ENCODE measurements at places on chromosomes 16 and 17.

- DNase-seq: no peak
These were observed 144.4 kb downstream of the ZNF18 start for GRCh38 chr17:11852912-11853311.

GRCh38 chr16:84270071-84270470, 24.6 kb upstream of the WFDC1 start:
- no peak for DNase-seq

DNA sequence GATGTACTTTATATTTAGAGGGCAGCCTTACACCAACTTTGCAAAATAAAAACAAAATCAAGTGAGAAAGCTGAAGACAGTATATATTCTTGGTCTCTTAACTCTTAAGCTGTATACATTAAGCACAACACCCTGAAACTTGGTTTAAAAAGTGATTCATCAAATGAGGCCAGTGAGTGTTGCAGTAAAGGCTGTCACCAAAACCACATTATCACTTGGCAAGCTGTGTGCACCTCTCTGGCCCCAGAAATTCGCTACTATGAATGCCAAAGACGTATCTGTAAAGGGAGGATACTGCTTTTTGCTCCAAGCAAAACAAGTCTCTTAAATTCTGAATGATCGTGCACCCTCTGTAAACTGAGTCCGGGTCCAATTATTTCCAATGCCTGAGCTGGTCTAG, 163.9 kb downstream of the ZFHX3 start:
- DNase-seq: no peak

GRCh38 chr17:73142872-73143381, 21.9 kb upstream of the SSTR2 start:
- no peak for DNase-seq

GRCh38 chr16:49849037-49849753, 6.7 kb downstream of the ZNF423 start:
- DNase-seq: no peak

DNA sequence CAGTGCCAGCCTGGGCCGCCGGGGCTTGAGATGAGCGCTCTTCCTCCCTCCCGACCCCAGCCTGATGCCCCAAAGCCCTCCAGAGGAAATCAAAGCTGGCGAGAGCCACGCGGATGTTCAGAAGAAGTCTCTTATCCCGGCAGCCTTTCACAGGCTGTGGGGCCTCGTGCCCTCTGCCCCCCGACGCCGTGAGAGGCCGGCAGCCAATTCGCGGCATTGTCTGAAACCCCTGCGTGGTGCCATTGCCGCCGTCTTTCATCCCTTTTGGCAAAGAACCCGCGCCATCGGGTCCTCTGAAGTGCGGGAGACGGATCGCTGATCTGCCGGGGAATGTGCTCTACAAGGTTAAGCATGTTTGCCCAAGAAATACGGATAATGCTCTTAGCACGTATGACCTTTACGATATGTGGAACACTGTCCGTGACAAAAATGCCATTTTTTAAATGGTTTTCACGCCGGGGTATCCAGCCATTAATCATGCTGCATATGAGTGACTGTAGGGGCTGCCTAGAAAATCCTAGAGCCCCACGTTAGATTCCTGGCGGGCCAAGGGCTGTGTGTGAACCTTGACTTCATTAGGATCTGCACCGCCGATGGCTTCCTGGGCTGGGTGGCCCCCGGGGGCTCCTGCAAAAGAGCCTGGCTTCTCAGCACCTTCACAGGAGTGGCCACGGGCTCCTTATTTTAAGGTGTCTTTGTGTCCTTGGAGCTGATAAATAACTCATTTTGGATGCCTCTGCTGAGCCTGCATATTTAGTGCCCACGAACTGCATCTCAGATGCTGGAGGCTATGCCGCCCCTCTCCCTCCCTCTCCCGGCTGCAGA, 165.1 kb upstream of the TNRC6C start:
- no peak for DNase-seq

- no peak for DNase-seq
These were observed 102.2 kb downstream of the TRIM37 start for GRCh38 chr17:59004338-59005111.

DNA sequence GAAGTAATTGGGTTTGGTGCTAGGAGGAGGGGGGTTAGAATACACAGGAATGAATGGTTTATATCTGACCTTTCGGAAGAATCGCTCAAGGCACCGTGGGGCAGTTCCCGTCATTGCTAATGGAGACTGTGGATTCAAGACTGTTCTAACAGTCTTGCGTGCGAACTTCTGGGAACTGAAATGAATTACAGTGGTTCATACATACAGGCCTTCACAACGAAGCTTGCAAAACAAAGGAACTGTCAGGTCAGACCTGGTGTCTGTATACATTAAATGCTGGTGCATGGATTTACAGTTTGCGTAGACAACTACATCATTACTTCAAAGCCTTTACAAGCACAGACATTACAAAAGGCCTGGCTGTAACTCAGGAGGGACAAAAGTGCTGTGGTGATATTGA, 983.9 kb downstream of the CDH11 start:
- DNase-seq: no peak

Measured in suprapubic skin (tissue), 4 donors.